SK-N-SH (cell line): ENCODE measurements at places on chromosomes 12 and 14. TPM values are rescaled to one million over a fixed set of nuclear protein-coding genes. Genes with fewer than 3 reads are reported as not detected.
A peak's percentile ranks its signal among the peaks of the same experiment; 100 is the strongest.

The FOXN4 gene
- polyA plus RNA-seq = 0.03 and 0.10 TPM in 2 replicates

The LMNTD1 gene
- polyA plus RNA-seq = 0.20 and 0.32 TPM in 2 replicates

The CD27 gene
- polyA plus RNA-seq = not detected in 2 replicates

The CREBL2 gene
- polyA plus RNA-seq = 12.6 and 16.2 TPM in 2 replicates

The DPPA3 gene
- polyA plus RNA-seq = not detected in 2 replicates

The IAPP gene
- polyA plus RNA-seq = 0.42 TPM in 1 of 2 replicates, not detected in the other

DNA sequence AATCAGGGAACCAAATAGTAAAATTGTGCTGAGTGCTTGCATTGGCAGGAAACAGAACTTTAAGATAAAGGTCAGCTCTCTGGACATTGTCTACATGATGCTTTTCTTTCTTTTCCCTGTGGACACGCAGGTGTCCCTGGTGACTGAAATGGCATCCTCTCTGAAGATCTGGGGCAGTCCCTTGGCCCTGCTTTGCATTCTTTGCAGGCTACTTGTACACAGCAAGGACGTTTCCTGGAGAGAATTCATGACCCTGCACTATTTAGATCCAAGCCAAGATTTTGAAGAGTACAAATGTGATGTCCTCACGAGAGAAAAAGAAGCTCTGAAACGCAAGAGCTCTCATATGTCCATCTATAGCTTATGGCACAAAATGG, 11.3 kb upstream of the EDDM3A start:
- peaks cover 7% of the 10 kb centered on the region; the same call in 1 of the 2 replicates for H3K27me3 ChIP-seq
- no peaks in the 10 kb centered on the region for H3K4me1 ChIP-seq
- no peak overlapping the region for H3K27ac ChIP-seq
- H3K36me3 ChIP-seq = no peaks in the 10 kb centered on the region

DNA sequence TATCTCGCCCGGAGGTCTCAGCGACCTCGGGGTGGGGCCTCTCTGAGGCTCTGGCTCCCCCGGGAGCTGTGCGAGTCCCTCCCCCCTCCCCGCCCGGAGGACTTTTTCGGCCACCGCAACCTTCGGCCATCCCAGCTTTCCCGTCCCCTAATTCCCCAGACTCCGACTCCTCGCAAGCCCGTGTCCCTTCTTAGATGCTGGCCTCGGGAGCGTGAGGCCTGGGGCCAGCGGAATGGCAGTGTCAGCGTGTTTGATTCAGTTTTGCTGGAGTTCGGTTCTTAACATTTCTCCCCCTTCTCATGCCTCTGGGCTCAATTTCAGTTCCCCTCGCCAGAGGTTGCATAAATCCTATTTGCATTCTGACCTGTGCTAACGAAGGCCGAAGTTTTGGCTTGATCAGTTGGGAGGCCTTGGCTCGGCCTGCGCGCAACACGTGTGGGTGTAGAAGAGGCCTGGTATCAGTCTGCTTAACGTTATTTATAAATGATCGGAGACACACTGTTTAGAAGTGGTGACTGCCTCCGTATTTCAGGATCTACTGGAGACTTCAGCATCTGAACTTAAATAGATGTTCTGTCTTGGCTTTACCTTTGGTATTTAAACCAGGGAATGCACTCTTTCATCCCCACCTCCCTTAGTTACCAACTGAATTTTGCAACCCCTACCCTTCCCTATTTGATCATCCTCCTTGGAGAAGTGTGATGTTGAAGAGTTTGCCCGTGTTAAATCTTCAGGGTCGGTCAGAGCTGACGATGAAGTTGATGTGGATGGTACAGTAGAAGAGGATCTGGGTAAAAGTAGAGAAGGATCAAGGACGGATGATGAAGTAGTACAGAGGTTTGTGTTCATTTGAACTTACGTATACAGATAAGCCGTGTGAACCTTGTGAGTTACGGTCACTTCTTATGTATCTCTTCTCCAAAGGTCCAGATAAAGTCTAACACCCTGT, 851 bp downstream of the HSP90B1 start:
- H3K27me3 ChIP-seq = no peaks in the 10 kb centered on the region
- DNase-seq = no peak
- H3K4me3 ChIP-seq = peak overlapping the region; percentile 95
- H3K4me1 ChIP-seq = peaks cover 22% of the 10 kb centered on the region
- H3K27ac ChIP-seq = peak overlapping the region; percentile 77

- no peak overlapping the region for H3K27ac ChIP-seq
- H3K27me3 ChIP-seq = no peaks in the 10 kb centered on the region
- no peak for DNase-seq
- no peak overlapping the region for H3K4me3 ChIP-seq
- H3K36me3 ChIP-seq = no peaks in the 10 kb centered on the region
- no peaks in the 10 kb centered on the region for H3K4me1 ChIP-seq
These were observed 17.3 kb upstream of the CHGA start for GRCh38 chr14:92905667-92906066.

DNA sequence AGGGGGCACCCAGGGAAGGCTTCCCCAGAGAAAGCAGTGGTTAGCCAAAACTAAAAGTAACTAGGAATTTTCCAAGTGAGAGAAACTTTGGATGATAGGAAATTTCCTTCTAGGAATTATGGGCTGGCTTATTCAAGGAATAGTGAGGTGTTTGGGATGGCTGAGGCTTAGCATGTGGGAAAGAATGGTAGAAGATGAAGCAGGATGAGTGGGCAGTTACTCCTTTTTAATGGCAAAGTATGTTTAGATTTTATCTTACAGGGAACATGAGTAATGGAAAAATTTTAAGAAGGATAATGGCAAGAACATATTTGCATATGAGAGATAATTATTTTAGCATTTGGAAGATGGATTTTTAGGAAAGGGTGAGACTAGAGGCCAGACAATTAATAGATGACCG, 197.6 kb downstream of the SLC38A4 start:
- no peak overlapping the region for H3K27ac ChIP-seq
- H3K4me3 ChIP-seq = no peak overlapping the region
- no peak for DNase-seq
- H3K4me1 ChIP-seq = peaks cover 8% of the 10 kb centered on the region; the same call in 1 of the 2 replicates

DNA sequence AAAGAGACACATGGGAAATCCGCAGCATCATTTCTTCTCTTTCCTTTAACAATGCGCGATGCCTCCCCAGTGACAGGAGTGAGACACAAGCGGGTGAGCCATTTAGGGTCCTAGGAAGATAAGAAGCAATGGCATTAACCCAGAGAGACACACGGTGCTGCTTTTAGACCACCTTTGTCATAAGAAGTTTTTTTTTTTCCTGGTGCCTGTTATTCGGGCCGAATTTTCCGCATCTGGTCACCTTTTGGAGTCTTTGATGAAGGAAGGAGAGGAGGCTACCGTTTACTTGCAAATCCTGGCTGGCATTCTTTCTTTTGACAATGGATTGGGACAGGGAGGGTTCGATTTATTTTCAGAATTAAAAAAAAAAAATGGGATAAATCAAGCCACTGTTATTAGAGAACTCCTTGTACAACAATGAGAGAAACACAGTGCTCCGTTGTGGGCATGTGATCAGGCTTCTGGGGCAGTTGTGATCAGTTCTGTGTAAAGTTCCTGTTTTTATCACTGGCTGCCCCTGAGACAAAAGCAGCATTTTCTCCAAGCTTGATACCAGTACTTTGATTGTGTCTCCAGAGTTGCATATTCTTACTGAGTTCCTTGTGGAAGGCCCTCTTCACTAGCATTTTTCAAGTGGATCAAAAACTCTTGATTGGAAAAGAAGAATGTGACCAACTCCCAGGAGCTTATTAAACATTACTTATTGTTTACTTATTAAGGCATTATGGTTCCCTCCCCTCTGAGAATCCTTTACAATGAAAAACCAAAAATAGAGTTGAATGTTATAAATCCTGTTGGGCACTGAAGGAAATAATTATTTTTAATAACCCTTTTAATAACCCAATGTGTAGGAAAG, 1.1 kb downstream of the DIP2B start:
- H3K4me1 ChIP-seq = peaks cover 8% of the 10 kb centered on the region
- H3K27ac ChIP-seq = peak overlapping the region; percentile 79
- H3K36me3 ChIP-seq = no peaks in the 10 kb centered on the region
- H3K27me3 ChIP-seq = no peaks in the 10 kb centered on the region

GRCh38 chr14:105847400-105847799, 321.0 kb downstream of the TMEM121 start:
- DNase-seq = no peak
- peaks cover 5% of the 10 kb centered on the region; the same call in 1 of the 2 replicates for H3K4me1 ChIP-seq
- no peak overlapping the region for H3K4me3 ChIP-seq
- no peaks in the 10 kb centered on the region for H3K36me3 ChIP-seq
- H3K27ac ChIP-seq = no peak overlapping the region

DNA sequence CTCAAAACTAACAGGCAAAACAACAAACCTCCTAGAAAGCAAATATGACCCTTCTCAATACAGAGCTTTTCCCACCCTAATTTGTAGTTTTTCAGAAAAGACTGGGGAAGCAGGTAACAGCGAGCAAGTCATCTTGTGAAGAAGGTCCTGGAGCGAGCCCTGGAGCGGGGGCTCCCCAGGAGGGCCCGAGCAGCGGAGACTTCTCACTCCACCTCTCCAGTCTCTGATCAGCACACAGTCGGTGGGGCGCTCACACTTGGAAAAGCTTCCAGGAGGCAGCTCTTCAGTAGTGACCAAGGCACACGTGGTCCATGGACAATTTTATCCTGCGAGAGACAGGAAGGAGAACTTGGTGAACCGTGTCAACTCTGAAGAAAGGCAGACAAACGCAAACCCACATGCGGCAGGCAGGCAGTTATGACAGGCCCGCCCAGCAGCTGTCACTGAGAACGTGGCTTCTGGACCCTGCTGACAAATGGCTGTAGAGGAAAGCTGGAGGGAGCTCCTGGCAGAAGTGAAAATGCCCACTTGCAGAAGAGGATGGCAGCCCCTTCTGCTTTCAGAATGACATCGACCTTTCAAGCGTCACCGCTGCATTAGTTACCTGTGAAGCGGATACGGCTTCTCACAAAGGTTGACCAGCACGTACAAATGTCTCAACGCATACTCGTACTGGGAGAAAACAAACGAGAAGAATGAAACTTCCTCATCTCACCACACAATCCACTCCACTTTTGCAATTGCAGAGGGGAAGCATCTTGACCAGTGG, 44.2 kb downstream of the LGMN start:
- no peak for DNase-seq
- 0 out of 2 replicates have a peak, but pooled peaks cover 5% of the 10 kb centered on the region for H3K4me1 ChIP-seq
- H3K36me3 ChIP-seq = no peaks in the 10 kb centered on the region
- H3K27ac ChIP-seq = no peak overlapping the region

GRCh38 chr14:101364503-101365328, 196.6 kb upstream of the DIO3 start:
- no peak overlapping the region for H3K27ac ChIP-seq
- H3K4me1 ChIP-seq = peaks cover 9% of the 10 kb centered on the region; the same call in 1 of the 2 replicates
- H3K36me3 ChIP-seq = no peaks in the 10 kb centered on the region
- DNase-seq = peak; percentile 23
- no peak overlapping the region for H3K4me3 ChIP-seq

DNA sequence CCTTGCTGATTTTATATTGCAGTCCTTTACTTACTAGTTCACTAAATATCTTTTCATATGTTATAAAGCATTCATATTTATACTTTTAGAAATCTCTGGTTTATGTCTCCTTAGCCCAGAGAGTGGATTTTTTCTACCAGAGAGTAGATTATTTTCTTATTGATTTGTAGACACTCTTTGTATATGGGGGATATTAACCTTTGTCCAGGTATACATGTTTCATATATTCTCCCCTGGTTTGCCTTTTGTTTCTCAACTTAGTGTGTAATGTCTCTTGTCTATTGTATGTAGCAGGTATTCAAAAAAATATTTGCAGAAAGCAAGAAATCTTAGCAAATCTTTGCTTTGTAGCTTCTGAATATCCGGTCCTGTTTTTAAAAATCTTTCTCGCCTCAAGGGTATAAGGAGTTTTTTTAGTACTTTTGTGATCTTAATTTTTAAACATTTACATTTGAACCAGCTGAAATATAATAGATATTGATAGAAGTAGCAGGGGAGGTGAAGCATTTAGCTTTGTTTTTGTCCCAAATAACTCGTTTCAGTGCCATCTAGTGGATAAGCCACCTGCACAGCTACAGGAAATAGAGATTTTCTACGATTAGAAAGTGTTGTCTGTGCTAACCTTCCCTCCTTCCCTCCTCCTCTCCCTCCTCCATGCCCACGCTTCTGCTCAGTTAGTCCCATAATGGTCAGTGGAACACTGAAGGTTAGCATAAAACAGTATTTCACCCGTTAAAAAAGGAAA, 97.0 kb downstream of the PHETA1 start:
- no peak overlapping the region for H3K27ac ChIP-seq
- H3K4me3 ChIP-seq = no peak overlapping the region
- H3K27me3 ChIP-seq = no peaks in the 10 kb centered on the region; the same call in 1 of the 2 replicates
- no peaks in the 10 kb centered on the region for H3K4me1 ChIP-seq

DNA sequence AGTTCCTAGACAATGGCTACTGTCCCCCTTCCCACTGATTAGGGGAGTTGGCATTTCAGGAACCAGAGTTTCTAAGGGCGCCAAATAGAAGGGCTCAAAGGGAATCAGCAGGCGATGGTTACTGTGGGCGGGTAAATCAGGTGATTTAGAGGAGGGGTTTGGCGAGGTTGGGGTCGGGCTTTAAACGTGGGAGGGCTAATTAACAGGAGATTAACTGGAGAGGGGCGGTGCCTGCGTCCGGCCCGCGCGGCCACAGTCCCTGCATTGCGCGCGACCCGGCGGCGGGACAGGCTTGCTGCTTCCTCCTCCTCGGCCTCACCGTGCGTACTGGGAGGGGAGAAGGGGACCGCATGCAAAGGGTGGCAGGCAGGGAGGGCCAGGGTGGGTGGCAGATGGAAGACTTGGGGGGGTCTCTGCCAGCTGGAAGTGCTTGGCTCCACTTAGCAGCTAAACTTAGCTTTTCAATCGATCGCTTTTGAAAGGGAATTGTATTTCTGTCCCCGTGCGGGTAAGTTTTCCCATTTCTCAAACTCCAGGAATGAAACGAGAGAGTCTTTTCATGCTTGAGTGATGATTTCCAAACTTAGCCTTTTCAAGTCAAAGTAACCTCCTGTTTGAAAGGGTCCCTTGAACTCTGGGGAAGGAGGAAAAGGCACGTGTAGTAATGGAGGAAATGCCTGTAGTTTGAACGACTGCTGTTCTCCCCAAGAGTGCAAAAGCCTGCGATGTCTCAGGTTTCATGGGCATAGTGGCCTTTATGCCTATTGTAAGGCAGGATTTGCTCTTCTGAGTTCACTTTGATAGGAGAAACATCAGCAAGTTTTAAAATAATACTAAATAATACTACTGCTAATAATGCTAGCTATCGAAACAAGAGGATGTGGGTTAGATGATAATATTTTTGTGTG, at the start of gene MGST1:
Gene MGST1 (plus strand): TSS at position 255 of the 908 bp plus-strand sequence. CDS start 6,608 bp downstream, outside the sequence.
- H3K27me3 ChIP-seq = no peaks in the 10 kb centered on the region
- H3K4me1 ChIP-seq = no peaks in the 10 kb centered on the region
- H3K27ac ChIP-seq = peak within 1 kb of the TSS; percentile 34; the same call in 1 of the 2 replicates
- DNase-seq = peak; percentile 8
- no peaks in the 10 kb centered on the region for H3K36me3 ChIP-seq
- H3K4me3 ChIP-seq = peak within 1 kb of the TSS; percentile 35; the same call in 1 of the 2 replicates

DNA sequence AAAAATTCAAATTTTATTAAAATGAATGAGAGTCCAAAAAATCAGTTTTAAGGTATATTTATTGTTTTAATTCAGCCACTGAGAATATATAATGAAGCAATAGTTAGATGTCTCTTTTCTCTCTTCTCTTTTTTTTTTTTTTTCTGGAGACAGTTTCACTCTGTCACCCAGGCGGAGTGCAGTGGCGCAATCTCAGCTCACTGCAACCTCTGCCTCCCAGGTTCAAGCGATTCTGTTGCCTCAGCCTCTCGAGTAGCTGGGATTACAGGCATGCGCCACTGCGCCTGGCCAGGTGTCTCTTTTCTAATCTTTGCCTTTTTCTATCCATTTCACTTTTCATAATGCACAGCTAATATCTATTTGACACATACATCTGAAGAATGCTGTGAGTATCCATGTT, 307.1 kb upstream of the RGS6 start:
- peaks cover 6% of the 10 kb centered on the region for H3K36me3 ChIP-seq
- H3K4me3 ChIP-seq = no peak overlapping the region
- H3K27ac ChIP-seq = peak overlapping the region; percentile 83
- no peak for DNase-seq
- H3K27me3 ChIP-seq = no peaks in the 10 kb centered on the region
